A673 (cell line): ENCODE measurements at places on chromosomes 16 and 17. TPM values are rescaled to one million over a fixed set of nuclear protein-coding genes. Genes with fewer than 3 reads are reported as not detected.

KRTAP9-1 gene
- total RNA-seq = not detected in 2 replicates

TAF1C gene
- 58.0 and 58.4 TPM in 2 replicates for total RNA-seq

VPS9D1 gene
- 3.4 and 5.6 TPM in 2 replicates for total RNA-seq

DNA sequence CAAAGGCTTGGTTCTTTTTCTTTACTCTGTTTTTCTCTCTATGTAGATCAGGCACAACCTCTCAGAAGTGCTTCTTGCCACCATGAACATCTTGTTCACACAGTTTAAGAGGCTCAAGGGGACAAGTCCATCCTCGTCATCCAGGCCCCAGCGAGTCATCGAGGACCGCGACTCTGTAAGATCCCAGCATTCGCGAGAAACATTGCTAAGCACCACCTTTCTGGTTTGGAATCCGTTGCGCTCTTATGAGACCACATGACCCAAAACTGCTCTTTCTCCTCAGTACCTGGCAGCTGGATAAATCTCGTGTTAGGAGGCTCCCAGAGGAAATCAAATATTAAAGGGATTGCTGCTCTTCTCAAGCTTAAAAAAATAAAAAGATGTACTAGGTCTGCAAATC is 23.3 kb upstream of the SLC12A3 start:
- no peak overlapping the region for H3K27ac ChIP-seq
- DNase-seq = no peak
- peaks cover 45% of the 10 kb centered on the region for H3K36me3 ChIP-seq
- no peaks in the 10 kb centered on the region for H3K4me1 ChIP-seq

DNA sequence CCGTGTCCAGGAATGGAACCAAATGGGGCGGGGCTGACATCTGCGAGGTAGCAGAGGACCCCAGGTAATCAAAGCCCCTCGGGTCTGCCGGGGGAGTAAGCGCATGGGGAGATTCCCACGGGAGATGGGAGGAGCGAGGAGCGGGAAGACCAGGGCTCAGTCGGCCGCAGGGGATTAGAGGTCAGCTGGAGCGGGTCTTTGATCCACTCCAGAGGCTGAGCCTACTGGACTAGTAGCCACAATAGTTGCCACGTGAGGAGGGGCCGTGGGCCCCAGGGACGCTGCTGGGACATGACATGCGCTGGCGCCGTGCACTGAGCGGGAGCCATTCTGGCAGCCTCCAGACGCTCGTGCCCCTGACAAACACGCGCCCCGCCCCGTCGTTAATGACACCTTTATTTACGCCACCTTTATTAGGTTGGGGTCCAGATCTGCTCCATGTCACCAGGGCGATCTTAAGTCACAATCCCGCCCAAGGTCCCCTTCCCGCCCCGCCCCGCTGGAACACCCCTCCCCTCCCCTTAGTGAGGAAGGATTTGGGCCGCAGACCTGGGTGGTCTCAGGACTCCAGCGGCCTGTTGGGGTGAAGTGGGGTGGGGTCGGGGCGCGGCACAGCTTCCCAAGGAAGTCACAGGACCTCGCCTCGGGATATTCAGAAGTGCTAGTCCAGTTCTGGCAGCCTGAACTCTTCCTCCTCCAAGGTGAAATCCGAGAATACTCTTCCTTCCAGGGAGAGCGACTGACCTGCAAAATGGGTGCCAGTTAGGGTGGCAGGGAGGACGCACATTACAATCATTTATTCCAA is 15.0 kb downstream of the PPY start:
- H3K36me3 ChIP-seq = no peaks in the 10 kb centered on the region
- no peak overlapping the region for H3K27ac ChIP-seq
- DNase-seq = no peak
- no peak overlapping the region for H3K4me3 ChIP-seq
- no peaks in the 10 kb centered on the region for H3K4me1 ChIP-seq
- no peaks in the 10 kb centered on the region for H3K27me3 ChIP-seq

DNA sequence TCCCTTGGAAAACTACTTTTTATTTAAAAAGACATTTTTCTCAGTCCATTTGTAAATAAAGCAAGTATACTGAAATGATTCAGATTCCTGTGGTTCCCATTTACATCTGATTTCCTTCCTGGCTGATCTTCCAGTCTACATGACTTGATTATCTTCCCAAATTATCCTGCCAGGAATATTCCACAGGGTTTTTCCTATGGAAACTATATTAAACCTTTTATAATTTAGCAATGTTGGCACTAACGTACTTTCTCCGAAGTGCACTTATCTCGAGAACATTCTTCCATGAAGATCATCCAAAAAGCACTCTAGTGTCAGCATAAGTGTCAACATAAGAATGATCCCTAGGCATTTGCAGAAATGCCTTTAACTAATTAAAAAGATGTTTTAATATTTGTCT is 347.7 kb upstream of the KIF2B start:
- DNase-seq = no peak
- no peak overlapping the region for H3K4me3 ChIP-seq
- no peaks in the 10 kb centered on the region for H3K27me3 ChIP-seq
- H3K4me1 ChIP-seq = no peaks in the 10 kb centered on the region

GRCh38 chr17:7329374-7329996 is 350 bp upstream of the NEURL4 start:
- H3K4me3 ChIP-seq = peak overlapping the region; percentile 92
- H3K27me3 ChIP-seq = no peaks in the 10 kb centered on the region
- H3K4me1 ChIP-seq = peaks cover 19% of the 10 kb centered on the region

DNA sequence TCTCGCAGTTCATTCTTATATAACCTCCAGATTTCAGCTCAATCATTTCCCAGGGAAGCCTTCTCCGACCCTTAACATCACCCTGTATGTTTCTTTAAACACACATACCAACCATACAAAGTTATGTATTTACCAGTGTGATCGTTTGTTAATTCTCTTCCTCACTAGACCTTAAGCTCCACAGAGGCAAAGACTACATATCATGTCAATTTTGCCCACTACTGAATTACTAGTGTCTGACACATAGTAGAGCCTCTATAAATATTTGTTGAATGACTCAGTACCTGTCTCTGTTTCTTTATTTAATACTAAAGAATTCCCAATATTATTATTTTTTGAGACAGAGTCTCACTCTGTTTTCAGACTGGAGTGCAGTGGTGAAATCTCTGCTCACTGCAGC is 137.2 kb downstream of the SHISA9 start:
- DNase-seq = no peak
- H3K36me3 ChIP-seq = no peaks in the 10 kb centered on the region
- H3K27me3 ChIP-seq = no peaks in the 10 kb centered on the region
- H3K27ac ChIP-seq = no peak overlapping the region
- no peak overlapping the region for H3K4me3 ChIP-seq

- DNase-seq = peak; percentile 99
- peak within 1 kb of the TSS; percentile 76 for H3K27ac ChIP-seq
- H3K27me3 ChIP-seq = no peaks in the 10 kb centered on the region
- no peaks in the 10 kb centered on the region for H3K36me3 ChIP-seq
- peak within 1 kb of the TSS; percentile 82 for H3K4me3 ChIP-seq
- peaks cover 27% of the 10 kb centered on the region for H3K4me1 ChIP-seq
These were observed at the start of gene BORCS6 for GRCh38 chr17:8189711-8190477. Gene BORCS6 (minus strand): TSS chr17:8190180. CDS start chr17:8190140, 40 bp downstream.

PRSS27 gene
- 1.3 and 3.0 TPM in 2 replicates for total RNA-seq

TOX3 gene
- 16.6 and 17.6 TPM in 2 replicates for total RNA-seq

DPEP1 gene
- total RNA-seq = 0.49 and 0.52 TPM in 2 replicates

HSF4 gene
- total RNA-seq = 13.9 and 20.2 TPM in 2 replicates

GRCh38 chr17:63945784-63946439 is 13.8 kb upstream of the CD79B start:
- H3K36me3 ChIP-seq = no peaks in the 10 kb centered on the region
- H3K27me3 ChIP-seq = no peaks in the 10 kb centered on the region

GAN gene
- 15.2 and 18.0 TPM in 2 replicates for total RNA-seq

DNA sequence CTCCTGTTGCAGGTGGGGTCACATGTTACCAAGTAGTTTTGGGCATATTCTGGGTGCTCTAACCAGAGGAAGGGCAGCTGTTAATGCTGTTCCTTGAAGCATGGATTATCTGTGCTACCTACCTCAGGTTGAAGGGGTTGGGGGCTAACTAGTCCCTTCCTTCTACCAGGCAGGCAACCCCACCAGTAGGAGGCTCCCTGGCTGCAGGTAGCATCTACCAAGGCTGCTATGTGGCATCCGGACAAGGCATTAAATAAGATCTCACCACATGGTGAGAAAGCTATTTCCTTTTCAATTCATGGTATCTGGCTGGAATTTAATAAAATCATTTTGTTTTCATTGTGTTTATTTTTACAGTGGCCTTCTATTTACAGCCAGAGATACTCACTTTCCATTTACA is 62.5 kb downstream of the CACNG3 start:
- peaks cover 18% of the 10 kb centered on the region for H3K4me1 ChIP-seq
- H3K4me3 ChIP-seq = no peak overlapping the region
- peak; percentile 62 for DNase-seq

MYH8 gene
- total RNA-seq = 0.11 TPM in 1 of 2 replicates, not detected in the other

GRCh38 chr16:13957197-13958078 is 37.5 kb downstream of the ERCC4 start:
- H3K36me3 ChIP-seq = no peaks in the 10 kb centered on the region
- peak overlapping the region; percentile 51 for H3K27ac ChIP-seq
- DNase-seq = peak; percentile 87

GRCh38 chr16:83956336-83957289 is 3.6 kb downstream of the OSGIN1 start:
- H3K27me3 ChIP-seq = no peaks in the 10 kb centered on the region
- H3K27ac ChIP-seq = no peak overlapping the region
- H3K36me3 ChIP-seq = no peaks in the 10 kb centered on the region
- peak; percentile 82 for DNase-seq
- H3K4me1 ChIP-seq = peaks cover 22% of the 10 kb centered on the region

KRTAP4-1 gene
- not detected in 2 replicates for total RNA-seq

DNA sequence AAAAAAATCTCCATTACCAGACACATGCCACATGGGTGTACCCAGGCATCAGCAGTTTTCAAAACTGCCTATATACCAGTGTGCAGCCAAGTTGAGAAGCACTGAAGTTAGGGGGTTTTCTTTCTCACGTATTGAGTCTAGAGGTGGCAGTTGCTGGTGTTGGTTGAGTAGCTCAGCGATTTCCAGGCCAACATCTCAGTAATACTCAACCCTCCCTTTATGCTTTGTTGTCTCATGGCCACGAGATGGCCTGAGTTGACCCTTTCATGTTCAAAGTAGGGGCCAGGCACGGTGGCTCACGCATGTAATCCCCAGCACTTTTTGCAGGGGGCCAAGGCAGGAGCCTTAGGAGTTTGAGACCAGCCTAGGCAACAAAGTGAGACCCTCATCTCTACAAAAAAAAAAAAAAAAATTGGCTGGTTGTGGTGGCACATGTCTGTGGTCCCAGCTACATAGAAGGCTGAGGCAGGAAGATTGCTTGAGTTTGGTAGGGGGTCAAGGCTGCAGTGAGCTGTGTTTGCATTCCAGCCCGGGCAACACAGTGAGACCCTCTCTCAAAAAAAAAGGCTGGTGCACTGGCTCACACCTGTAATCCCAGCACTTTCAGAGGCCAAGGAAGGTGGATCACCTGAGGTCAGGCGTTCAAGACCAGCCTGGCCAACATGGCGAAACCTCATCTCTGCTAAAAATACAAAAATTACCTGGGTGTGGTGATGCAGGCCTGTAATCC is 10.8 kb downstream of the LRRC3C start:
- no peak overlapping the region for H3K27ac ChIP-seq
- H3K36me3 ChIP-seq = no peaks in the 10 kb centered on the region
- H3K4me1 ChIP-seq = no peaks in the 10 kb centered on the region
- H3K4me3 ChIP-seq = no peak overlapping the region
- H3K27me3 ChIP-seq = no peaks in the 10 kb centered on the region

DNA sequence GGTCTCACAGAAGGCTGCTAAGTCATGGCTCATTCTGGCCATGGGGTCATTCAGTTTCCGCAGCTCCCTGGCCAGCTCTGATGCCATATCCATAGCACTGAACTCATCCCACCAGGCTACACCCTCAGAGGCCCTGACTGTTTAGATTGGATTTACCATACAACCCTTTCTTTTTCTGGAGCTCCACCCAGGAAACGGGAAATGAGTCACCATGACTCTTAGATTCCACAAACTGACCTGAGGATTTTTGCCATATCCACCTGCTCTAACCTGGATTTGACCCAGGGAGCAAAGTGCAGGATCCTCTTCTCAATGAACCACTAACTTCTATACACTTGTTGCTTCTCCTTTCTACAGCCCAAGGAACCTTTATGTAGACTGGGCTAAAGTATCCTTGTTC is 20.3 kb upstream of the CALB2 start:
- H3K27me3 ChIP-seq = peaks cover 41% of the 10 kb centered on the region
- no peak overlapping the region for H3K4me3 ChIP-seq
- DNase-seq = no peak
- no peaks in the 10 kb centered on the region for H3K36me3 ChIP-seq
- H3K4me1 ChIP-seq = no peaks in the 10 kb centered on the region
- no peak overlapping the region for H3K27ac ChIP-seq

SEPTIN12 gene
- total RNA-seq = not detected in 2 replicates

DNA sequence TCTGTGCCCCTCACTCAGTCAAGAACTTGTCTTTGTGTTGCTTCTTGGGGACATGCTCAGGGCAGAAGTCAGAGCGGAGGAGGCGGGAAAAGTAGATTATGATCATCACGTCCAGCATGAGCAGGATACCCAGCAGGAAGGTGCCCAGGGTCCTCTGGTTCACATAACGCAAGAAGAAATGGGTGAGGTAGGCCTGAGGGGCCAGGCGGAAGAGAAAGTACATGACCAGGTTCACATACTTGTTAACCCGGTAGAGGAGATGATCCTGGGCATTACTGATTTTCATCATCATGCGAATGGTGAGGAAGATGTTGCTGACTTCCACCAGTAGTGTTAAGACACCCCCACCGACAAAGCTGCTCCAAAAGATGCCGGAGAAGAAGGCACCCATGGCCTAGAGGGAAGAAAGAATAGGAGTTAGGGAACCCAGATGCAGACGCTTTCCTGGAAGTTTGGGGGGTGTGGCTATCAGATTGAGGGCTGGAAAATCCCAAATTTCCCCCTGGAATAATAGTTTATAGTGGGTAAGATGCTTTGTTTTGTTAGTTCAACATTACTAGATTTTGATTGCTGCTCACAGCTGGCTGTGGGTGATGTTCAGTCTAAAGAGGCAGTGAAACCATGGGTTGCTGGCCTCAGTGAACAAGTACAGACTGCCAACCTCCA is 1.4 kb downstream of the TLCD1 start:
- H3K4me3 ChIP-seq = no peak overlapping the region
- H3K27me3 ChIP-seq = no peaks in the 10 kb centered on the region

KRTAP9-4 gene
- total RNA-seq = not detected in 2 replicates
